ENCODE measurements at places on chromosomes 4 and X. TPM values are rescaled to one million over a fixed set of nuclear protein-coding genes. Genes with fewer than 3 reads are reported as not detected.

GRCh38 chrX:107205770-107206696, at the start of the genes DNAAF6 and NUP62CL:
Gene DNAAF6, plus strand, starts transcription at chrX:107206611. Its CDS starts 6,265 bp downstream, at chrX:107212876.
Gene NUP62CL, minus strand, starts transcription at chrX:107206433. Its CDS starts 31,287 bp downstream, at chrX:107175146.
- no peaks in the 10 kb centered on the region for H3K36me3 ChIP-seq
- peak within 1 kb of the TSS; percentile 54 for H3K4me3 ChIP-seq
- peak; percentile 81 for DNase-seq
- H3K4me1 ChIP-seq = no peaks in the 10 kb centered on the region

GRCh38 chr4:105894660-105895582, at the start of gene NPNT:
Gene NPNT, plus strand, starts transcription at chr4:105895471. Its CDS starts 182 bp downstream, at chr4:105895653.
- H3K27ac ChIP-seq = peak within 1 kb of the TSS; percentile 92
- peaks cover 15% of the 10 kb centered on the region for H3K27me3 ChIP-seq
- peaks cover 13% of the 10 kb centered on the region for H3K4me1 ChIP-seq
- peak; percentile 74 for DNase-seq
- H3K4me3 ChIP-seq = peak within 1 kb of the TSS; percentile 73

- DNase-seq = no peak
- H3K27ac ChIP-seq = no peak overlapping the region
- no peaks in the 10 kb centered on the region for H3K27me3 ChIP-seq
- H3K36me3 ChIP-seq = no peaks in the 10 kb centered on the region
- peak overlapping the region; percentile 44 for H3K4me3 ChIP-seq
Measured at GRCh38 chr4:70722199-70722791, 531 bp downstream of the RUFY3 start.

DNA sequence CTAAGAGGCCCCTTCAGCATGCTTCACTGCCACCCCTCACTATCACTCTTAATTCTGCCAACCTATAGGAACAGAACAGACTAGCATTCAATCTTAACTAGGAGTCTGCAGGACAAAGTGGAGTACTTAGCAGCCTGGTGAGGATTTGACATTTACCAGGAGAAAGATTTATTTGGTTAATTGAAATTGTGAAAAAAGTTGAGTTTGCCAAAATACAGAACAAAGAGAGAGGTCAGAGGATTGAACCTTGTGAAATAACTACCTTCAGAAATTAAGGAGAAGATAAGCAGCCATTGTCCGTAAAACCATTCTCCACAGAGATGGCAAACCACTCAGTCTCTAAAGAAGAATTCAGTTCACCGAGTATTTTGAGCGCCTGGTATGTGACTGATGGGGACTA, 41.8 kb upstream of the IQCM start:
- DNase-seq = no peak
- no peak overlapping the region for H3K4me3 ChIP-seq
- no peaks in the 10 kb centered on the region for H3K4me1 ChIP-seq
- H3K27ac ChIP-seq = no peak overlapping the region
- no peaks in the 10 kb centered on the region for H3K27me3 ChIP-seq

DNA sequence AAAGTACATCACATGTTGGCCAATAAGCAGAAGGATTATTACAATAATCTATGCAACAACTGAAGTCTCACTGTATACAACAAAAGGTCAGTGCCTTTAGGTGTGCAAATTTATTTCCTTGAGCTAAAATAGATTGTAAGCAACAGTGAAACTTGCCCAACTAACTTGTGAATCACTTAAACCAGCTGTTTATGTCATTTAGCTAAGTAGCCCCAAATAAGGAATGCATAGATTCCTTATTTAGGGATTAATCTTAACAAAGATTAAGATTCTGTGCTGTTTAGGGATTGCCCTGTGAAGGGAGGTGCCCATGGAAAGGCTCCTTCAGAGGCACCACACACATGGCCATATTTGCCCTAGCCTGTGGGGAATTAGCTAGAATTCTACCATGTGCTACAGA, 168.6 kb downstream of the MAML3 start:
- H3K27ac ChIP-seq = no peak overlapping the region
- no peaks in the 10 kb centered on the region for H3K36me3 ChIP-seq
- H3K4me1 ChIP-seq = peaks cover 19% of the 10 kb centered on the region

DNA sequence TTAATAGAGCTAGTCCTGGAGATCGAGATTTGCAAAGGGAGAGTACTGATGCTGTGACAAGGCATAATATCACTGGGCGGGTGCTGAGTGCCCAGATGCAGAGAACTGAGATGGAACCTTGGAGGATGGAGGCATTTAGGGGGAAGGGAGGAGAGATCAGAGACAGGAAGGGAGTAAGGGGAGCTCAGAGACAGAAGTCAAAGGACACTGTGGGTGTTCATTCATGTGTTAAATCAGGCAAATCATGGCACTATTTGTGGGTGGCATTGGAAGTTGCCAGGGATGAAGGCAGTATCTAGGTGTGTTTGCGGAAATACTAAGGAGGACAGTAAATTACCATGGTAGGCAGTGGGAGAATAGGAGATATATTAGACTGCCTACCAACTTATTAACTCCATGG, 135.0 kb downstream of the RBM46 start:
- no peaks in the 10 kb centered on the region for H3K36me3 ChIP-seq
- no peak overlapping the region for H3K27ac ChIP-seq
- H3K27me3 ChIP-seq = no peaks in the 10 kb centered on the region
- DNase-seq = no peak
- no peaks in the 10 kb centered on the region for H3K4me1 ChIP-seq
- H3K4me3 ChIP-seq = no peak overlapping the region

GRCh38 chr4:106104276-106104675, 209.0 kb downstream of the NPNT start:
- no peak for DNase-seq
- H3K4me3 ChIP-seq = no peak overlapping the region
- no peak overlapping the region for H3K27ac ChIP-seq
- H3K27me3 ChIP-seq = no peaks in the 10 kb centered on the region

Gene SHROOM4
- 33.2 TPM for total RNA-seq

Gene MTMR8
- total RNA-seq = 1.9 TPM

Gene NRK
- total RNA-seq = 0.53 TPM

Gene PGAM4
- not detected for total RNA-seq

Gene VGLL1
- not detected for total RNA-seq

Gene FAM53A
- total RNA-seq = 1.7 TPM
